ENCODE measurements at places on chromosomes 16 and 17.
A peak's percentile ranks its signal among the peaks of the same experiment; 100 is the strongest.

DNA sequence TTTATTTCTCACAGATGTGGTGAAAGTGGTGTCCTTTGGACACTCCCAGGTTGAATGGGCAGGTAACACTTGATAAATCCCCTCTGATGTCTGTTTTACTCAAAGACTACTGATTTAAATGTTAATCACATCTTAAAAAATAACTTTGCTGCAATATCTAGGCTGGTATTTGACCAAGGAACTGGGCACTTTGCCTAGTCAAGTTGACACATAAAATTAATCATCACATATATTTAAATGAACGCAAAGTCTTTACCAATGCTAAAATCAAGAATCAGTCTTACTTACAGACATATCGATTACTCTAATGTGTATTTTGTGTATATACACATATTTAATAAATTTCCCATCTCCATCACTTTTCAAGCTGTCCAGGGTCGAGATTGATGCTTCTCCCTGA, 7.0 kb downstream of the MT2A start:
- no peak for DNase-seq

GRCh38 chr16:27775254-27775653, 225.3 kb downstream of the KATNIP start:
- no peak for DNase-seq

GRCh38 chr16:53131363-53132071, 76.7 kb downstream of the CHD9 start:
- peak; percentile 21 for DNase-seq

- DNase-seq = no peak
These were observed 99.5 kb downstream of the CHD9NB start for GRCh38 chr16:52953215-52953614.

DNA sequence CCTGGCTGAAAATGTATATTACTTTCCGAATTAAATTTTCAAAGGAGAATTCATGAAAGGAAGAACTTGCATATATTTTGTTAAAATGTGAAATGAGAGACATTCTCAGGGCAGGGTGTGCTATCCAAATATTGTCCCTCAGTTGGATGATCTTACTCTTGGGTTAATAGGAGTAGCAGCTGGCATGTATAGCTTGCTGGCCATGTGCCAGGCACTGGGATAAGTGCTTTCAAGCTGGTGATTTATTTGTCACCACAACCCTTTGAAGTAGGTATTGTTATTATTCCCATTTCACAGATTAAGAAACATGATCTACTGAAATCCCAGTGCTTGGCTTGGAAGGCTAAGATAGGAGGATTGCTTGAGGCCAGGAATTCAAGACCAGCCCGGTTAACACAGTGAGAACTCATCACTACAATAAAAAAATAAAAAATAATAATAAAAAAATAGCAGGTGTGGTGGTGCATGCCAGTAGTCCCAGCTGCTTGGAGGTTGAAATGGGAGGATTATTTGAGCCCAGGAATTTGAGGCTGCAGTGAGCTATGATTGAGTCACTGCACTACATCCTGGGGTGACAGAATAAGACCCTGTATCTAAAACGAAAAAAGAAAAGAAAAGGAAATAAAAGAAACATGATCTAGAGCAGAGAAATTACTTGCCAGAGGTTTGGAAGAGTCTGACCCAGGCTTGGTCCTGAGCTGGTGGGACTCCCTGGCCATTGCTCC, 11.6 kb upstream of the MPHOSPH6 start:
- no peak for DNase-seq

- DNase-seq = peak; percentile 44
These were observed 1.0 kb upstream of the RHOT1 start for GRCh38 chr17:32141258-32141657.

GRCh38 chr17:81537343-81537855, 9.2 kb downstream of the FSCN2 start:
- no peak for DNase-seq

DNA sequence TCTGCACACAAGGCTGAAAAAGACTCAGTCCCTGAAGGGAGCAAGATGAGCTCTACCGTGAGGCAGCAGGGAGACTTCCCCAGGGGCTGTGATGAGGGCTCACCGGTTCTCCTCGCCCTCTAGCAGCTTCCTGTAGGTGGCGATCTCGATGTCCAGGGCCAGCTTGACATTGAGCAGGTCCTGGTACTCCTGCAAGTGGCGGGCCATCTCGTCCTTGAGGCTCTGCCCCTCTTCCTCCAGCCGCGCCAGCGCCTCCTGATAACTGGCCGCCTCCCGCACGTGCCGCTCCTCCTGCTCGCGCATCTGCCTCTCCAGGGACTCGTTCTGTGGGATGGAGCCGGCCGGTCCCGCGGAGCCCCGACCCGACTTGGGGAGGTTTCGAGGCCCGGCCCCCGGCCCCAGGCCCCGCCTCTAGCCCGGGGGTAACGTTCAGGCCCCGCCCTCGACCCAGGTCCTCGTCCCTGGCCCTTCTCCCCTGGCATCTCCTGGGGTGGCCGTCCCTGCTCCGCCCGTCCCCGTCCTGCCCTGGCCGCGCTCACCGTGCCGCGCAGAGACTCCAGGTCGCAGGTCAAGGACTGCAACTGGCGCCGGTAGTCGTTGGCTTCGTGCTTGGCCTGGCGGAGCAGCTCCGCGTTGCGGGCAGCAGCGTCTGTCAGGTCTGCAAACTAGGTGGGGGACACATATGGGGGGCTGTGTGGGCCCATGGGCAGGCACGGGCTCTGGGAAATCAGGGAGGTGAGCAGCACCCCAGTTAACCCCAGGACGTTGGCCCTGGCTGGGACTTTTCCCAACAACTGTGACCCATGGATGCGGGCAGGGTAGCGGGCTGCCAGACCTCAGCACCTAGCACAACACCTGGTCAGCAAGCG, 3.9 kb downstream of the GFAP start:
- DNase-seq = peak; percentile 41

DNA sequence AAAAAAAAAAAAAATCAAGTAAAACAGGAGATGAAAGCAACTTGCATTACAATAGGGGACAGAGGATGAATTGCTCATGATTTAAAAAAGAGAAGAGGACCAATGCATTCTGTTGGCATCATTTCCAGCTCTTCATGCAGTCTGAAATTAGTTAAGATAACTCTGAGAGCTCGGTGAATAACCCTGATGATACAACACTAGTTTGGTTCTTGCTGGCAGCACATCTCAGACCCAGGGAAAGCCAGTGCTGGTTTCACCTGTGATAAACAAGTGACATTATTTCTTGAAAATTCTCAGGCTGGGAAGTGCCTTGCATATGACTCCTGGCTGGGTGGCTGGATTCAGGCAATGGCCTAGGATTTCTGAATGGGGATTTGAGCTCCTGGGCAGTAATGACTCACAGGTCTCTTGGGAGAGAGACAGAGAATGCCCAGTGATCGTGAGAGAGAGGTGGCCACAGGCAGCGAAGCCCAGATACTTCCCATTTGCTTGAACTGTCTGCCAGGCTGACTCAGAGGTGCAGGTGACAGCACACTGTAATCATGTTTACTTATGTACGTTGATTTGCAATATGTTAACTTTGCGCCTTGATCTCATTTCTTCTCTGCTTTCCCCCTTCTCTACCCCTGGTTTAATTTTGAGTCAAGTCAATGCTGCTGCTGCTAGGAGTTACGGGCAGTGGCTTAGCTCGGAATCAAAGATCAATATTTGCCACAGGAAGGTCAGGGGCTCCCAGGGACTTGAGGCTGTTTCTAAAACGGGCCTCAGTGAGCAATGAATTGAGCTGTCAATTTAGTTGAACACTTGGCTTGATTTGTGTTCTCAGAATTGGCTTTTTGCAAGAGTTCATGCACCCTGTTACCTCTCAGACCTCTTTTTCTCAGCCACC, 27.1 kb downstream of the ARSG start:
- DNase-seq = no peak

- no peak for DNase-seq
These were observed 31.1 kb downstream of the RPH3AL start for GRCh38 chr17:321386-321941.

DNA sequence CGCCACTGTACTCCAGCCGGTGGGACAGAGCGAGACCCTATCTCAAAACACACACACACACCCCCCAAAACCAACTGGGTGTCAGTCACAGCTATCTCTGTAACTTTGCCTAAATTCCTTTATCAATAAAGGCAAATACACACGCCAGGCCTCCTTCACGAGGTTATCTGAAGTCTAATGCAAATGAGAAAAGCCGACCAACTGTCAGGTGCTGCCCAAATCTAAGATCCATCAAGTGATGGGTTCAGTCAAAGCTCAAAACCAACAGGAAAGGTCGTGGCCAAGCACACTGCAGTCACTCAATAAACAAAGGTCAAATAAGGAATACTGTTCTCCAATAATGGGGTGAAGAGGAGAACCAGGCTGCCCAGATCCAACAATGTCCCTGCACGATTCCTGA, 1.1 kb downstream of the ANKFY1 start:
- no peak for DNase-seq

DNA sequence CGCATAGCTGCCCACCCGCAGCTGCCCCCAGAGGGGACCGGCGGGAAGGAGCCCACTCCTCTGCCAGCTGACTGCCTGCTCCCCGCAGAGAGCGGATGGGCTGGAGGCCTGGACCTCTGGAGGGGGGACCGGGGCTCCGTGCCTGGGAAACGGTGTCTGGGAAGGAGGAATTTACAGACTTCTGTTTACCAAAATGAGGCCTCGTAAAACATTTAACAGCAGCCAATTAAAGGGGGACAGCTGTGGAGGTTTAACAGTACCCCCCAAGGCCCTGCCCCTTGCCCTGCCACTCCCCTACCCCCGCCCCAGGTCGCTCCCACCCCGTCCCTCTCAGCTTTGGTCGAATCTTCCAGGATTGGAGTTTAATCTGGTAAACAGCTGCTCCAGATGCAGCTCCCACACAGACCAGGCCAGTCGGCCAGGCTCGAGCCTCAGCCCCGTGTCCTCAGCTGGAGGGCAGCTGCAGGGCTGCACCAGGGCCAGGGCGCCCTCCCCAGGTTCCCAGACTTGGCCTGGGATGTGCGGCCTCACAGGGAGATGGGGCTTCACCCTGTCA, 41.1 kb downstream of the BAHCC1 start:
- DNase-seq = peak; percentile 51

DNA sequence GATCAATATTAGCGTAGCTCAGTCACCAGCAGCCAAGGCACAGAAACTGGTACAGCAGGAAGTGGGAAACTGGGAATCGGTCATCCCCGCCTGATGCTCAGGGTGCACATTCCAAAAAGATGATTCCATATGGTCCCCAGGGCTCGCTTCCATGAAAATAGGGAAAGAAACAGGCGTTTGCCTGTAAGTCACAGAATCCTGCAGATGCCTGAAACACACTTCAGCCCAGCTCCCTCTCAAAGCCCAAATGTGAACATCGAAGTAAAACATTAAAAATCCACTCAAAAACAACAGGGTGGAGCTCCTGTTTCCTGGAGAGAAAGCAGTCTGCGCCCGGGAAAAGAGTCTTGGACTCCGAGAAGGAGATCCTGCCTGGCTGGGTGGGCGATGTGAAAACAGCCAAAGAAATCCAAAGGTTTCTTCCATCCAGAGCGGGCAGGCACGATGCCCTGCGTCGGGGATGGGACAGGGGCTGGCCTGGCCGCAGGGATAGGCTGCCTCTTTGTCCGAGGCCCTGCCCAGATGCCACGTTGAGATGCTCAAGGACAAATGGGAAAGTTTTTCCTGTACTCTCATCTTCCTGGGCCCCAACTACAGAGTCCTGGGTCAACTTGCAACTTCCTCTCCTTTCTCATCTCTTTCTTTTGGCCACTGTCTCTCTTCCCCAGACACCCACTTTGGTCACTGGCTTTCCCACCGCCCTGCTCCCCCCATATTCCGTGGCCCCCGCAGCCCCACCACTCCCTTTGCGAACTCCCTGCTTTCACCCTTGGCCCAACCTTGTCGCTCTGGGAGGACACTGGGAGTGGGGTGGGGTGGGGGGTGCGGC, 743 bp downstream of the WIPI1 start:
- peak; percentile 72 for DNase-seq

DNA sequence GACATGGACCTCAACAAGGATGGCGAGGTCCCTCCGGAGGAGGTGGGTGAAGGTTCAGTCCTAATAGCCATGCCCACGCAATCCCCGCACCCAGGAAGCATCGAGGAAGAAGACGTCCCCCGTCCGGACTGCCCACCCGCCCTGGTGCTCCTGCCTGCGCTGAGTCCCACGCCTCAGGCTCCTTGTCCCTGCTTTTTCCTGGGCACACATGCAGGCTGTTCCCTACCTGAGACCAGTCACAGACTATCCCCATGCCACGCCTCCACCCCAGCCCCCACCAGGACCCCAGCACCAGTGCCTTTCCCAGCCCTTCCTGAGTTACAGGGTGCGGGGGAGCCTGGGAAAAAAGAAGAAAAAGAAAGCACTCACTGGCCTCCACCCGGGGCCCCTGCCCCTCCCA, 9.0 kb downstream of the FKBP10 start:
- no peak for DNase-seq

- DNase-seq = no peak
These were observed 4.0 kb upstream of the ZC3H18 start for GRCh38 chr16:88566158-88566557.
